Suppressor macrophage treated with lipopolysaccharide for 1 hour (primary cell): ENCODE measurements at places on chromosomes 4 and X.

GRCh38 chrX:120426599-120426998 lies 42.5 kb downstream of the LAMP2 start:
- no peak for DNase-seq

GRCh38 chrX:69173906-69174305 lies 8.7 kb upstream of the PJA1 start:
- no peak for DNase-seq

DNA sequence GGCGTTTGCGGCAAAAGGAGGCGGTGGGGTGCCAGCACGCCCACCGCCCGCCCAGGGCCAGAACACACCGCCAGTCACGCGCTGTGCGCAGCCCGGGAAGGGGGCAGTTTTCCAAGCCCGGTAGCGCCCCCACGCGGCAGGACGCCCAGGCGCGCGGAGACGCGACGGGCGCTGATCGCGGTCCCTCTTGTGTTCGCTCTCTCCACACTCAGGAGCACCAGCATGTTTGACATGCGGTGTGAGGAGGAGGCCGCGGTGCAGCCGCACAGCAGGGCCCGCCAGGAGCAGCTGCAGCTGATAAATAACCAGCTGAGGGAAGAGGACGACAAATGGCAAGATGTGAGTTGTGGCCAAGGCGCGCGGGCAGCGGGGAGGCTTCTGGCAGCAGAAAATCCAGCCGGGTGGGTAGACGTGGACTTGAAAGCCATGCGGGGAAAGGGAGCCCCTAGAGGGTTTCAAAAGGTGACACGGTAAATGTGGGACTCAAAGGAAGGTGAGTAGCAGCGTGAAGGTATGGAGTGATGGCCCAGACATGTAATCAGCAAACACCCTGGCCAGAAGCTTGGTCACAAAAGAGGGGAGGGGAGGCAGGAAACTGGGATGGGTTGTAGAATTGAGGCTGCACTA lies 104.1 kb downstream of the PHOX2B start:
- DNase-seq, result peak; percentile 81

DNA sequence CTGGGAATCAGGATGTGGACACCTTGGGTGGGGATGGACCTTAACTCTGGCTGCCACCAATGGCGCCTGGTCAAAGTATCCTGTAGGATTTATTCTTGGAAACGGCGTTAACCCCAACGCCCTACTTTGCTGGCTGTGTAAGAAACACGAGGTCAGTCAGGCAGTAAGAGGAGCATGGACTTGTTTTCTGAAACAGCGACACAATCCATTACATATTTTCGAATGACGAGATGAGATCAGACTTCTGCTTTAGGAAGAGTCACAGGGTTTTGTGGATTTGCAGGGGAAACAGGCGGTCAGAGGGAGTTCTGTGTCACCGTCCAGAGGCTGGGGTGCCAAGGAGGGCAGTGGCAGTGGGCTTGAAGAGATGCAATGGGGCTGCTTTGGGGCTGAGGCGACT lies 92.2 kb downstream of the TBL1X start:
- DNase-seq, result no peak

DNA sequence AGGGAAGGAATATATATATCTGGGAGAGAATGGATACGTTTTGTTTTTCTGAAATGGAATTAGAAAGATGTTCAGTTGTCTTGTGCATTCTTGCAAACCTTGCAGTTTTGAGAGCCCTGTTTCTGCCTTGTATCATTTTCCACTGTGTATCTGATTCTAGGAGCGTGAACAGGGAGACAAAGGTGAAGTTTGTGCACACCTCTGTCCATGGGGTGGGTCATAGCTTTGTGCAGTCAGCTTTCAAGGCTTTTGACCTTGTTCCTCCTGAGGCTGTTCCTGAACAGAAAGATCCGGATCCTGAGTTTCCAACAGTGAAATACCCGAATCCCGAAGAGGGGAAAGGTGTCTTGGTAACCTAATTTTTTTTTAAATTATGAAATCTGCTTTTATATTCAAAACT lies 17.7 kb downstream of the PGM2 start:
- no peak for DNase-seq

GRCh38 chr4:14446311-14446710 lies 556.0 kb upstream of the CPEB2 start:
- DNase-seq, result peak; percentile 62

- DNase-seq, result peak; percentile 48
Measured at GRCh38 chr4:77600521-77601451, 4.8 kb upstream of the CXCL13 start.

- no peak for DNase-seq
Measured at GRCh38 chrX:13808865-13809264, 8.0 kb downstream of the GPM6B start.

- no peak for DNase-seq
Measured at GRCh38 chr4:85478576-85478975, 3.6 kb downstream of the ARHGAP24 start.

- DNase-seq, result no peak
Measured at GRCh38 chr4:54728368-54728767, 70.6 kb downstream of the KIT start.

GRCh38 chr4:36990128-36990872 lies 254.2 kb upstream of the NWD2 start:
- DNase-seq, result no peak

DNA sequence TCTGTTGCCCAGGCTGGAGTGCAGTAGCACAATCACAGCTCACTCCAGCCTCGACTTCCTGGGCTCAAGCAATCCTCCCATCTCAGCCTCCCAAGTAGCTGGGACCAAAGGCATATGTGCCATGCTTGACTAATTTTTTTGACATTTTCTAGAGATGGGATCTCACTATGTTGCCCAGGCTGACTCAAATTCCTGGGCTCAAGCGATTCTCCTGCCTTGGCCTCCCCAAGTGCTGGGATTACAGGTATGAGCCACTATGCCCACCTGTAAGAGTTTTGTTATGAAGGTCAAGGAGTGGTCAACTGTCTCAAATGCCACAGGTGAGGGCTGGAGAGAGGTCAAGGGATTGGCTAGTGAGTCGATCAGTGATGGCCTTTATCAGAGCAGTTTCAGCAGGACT lies 32.5 kb downstream of the TMEM150C start:
- DNase-seq, result no peak

- peak; percentile 56 for DNase-seq
Measured at GRCh38 chr4:152357206-152357605, 178.7 kb downstream of the FBXW7 start.

DNA sequence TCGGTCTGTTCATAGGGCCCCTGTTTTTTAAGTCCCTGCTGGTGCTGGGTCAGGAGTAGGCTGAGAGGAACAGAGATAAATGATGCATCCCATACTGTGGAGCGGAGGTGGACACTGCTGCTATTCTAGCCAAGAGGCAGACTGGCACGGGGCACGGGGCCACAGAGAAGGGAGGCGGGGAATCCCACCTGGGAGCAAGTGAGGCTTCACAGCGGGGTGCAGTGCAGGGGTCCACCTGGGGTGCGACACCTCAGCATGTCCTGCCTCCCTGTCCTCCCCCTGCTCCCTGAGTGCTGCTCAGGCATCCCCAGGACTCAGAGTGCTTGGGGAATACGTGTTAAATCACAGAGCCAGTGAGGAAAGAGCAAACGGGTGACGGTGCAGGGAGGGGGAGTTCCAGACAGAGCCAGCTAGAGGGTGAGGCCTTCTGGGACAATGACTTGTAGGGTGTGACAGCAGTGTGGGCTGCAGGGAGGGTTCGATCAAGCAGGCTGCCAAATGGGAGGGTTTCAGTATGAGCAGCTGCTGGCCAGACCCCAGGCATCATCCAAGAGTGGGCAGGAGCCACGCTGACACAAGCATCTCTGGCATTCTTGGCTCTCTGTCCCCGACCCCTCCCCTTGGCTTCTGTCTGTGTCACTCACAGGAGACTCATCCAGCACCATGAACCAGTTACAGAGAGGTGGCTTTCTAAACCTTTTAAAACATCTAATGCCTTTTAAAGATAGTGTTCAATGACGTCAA lies 13.7 kb upstream of the HTRA3 start:
- peak; percentile 16 for DNase-seq

- no peak for DNase-seq
Measured at GRCh38 chr4:102219129-102219528, 126.2 kb downstream of the SLC39A8 start.

- no peak for DNase-seq
Measured at GRCh38 chrX:149762696-149763614, 10.9 kb upstream of the HSFX1 start.

- peak; percentile 20 for DNase-seq
Measured at GRCh38 chrX:108537005-108537404, 97.4 kb downstream of the COL4A5 start.

GRCh38 chrX:129478516-129478915 lies 44.8 kb downstream of the SMARCA1 start:
- no peak for DNase-seq

- DNase-seq, result no peak
Measured at GRCh38 chrX:17465802-17466201, 90.8 kb downstream of the NHS start.

- peak; percentile 64 for DNase-seq
Measured at GRCh38 chr4:114807759-114808404, 209.3 kb downstream of the UGT8 start.

GRCh38 chr4:38666766-38667084 lies 2.7 kb downstream of the KLF3 start:
- no peak for DNase-seq

DNA sequence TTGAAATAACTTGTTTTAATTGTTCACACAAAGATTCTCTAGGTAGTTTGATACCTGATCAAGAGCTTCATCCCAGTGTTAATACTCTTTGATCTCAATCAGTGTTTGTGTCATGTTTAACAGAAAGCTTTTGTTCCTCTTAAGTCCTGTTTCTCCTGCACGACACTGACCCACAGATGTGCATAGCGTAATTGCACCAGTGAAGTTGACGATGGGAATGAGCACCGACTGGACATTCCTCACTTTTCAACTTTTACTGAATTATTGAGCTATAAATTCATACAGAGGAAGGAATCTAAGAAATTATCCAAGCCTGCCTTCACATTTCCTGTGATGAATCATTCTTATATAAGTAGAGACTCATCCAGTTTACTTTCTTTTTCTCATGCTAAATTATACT lies 878.7 kb upstream of the TENM3 start:
- no peak for DNase-seq

GRCh38 chr4:5018603-5019002 lies 655 bp downstream of the CYTL1 start:
- no peak for DNase-seq

DNA sequence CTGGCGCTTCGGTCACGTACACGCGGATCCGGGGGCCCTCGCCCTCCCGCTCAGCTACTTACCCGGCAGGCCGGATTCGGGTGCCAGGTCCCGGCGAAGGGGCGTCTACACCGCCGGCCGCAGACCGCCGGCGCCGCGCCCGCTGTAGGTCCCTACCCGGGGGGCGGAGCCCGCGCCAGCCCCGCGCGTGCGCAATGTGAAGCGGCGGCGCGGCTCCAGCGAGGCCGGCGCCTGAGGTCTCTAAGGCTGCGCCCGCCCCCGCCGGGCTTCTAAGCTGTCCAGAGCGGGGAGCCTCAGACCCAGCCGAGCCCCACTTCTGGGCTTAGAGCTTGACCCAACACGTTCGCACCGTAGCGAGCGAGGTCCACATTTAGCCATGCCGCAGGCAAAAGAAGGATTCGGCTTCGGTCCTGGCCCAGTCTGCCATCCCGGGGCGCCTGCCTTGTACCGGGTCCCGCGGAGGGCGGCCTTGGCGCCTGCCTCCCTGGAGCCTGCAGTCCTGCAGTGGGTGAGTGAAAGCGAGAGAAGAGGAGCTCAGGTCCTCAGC lies at the start of gene ZNF518B:
Gene ZNF518B (minus strand): TSS at position 172 of the 547 bp plus-strand sequence. CDS start 11,098 bp downstream, outside the sequence.
- DNase-seq, result peak; percentile 88

GRCh38 chr4:122889726-122890125 lies 32.7 kb downstream of the NUDT6 start:
- DNase-seq, result no peak

- DNase-seq, result no peak
Measured at GRCh38 chrX:86935988-86936387, 581.6 kb upstream of the KLHL4 start.

DNA sequence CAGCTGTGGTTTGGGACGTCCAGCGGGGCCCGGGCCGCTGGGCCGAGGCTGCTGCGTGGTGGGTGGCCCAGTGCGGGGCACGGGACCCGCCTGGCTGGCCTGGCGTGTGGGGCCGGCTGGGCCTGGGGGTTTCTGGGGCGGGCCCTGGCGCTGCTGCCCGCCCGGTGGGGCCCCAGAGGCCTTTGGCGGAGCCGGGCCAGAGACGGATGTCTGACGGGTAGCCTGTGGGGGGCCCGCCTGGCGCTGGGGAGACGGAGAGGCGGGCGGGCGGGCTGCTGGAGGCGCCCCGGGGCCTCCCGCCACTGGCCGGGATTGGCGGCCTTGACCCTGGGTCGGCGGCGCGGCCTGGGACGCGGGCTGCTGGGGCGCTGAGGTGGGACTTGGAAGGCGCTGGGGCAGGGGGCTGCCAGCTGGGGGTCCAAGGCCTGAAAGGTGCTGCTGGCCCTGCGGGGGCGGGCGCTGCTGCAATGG lies 8.1 kb upstream of the TIMP1 start:
- no peak for DNase-seq

DNA sequence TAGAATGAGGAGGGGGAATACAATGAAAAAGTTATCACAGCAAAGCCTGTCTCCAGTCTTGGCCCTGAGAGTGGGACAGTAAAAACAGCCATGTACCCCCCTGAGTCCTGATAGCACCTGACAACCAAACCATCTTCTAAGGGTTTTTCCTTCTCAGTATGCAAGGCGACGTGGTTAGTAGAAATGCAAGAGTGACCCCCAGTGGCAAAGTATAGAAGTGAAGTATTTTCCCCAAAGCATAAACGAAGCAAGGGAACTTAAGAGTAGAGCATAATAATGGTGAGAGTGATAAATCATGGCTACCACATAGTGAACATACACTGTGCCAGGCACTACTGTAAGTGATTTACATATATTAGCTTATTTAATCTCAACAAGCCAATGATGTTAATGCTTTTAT lies 52.8 kb downstream of the FAM47C start:
- peak; percentile 29 for DNase-seq
